ENCODE measurements at places on chromosomes 5 and 9. TPM values are rescaled to one million over a fixed set of nuclear protein-coding genes. Genes with fewer than 3 reads are reported as not detected.

NR2F1-AS1 gene
- 6.1 TPM for total RNA-seq

DNA sequence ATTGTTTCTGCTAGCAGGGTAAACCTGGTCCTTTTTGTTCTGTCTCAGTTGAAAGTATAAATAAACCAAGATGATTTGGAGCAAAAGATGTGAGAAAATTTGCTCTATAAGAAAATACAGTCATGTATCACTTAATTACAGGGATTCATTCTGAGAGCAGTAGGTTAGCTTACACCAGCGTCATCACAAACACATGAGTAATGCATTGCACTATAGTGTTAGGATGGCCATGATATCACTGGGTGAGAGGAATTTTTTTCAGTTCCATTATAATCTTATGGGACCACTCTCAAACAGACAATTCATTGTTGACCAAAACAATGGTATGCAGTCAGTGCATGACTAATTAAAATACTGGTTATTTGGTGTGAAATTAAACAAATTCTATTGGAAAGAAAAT lies 430.9 kb downstream of the CHSY3 start:
- no peak for DNase-seq

- no peak for DNase-seq
Observed at GRCh38 chr5:133865113-133865512, 103.3 kb downstream of the C5orf15 start.

- peak; percentile 67 for DNase-seq
Observed at GRCh38 chr9:81574405-81574804, 114.9 kb downstream of the TLE1 start.

HAVCR2 gene
- total RNA-seq: 0.12 TPM

QRFP gene
- total RNA-seq: not detected

DNA sequence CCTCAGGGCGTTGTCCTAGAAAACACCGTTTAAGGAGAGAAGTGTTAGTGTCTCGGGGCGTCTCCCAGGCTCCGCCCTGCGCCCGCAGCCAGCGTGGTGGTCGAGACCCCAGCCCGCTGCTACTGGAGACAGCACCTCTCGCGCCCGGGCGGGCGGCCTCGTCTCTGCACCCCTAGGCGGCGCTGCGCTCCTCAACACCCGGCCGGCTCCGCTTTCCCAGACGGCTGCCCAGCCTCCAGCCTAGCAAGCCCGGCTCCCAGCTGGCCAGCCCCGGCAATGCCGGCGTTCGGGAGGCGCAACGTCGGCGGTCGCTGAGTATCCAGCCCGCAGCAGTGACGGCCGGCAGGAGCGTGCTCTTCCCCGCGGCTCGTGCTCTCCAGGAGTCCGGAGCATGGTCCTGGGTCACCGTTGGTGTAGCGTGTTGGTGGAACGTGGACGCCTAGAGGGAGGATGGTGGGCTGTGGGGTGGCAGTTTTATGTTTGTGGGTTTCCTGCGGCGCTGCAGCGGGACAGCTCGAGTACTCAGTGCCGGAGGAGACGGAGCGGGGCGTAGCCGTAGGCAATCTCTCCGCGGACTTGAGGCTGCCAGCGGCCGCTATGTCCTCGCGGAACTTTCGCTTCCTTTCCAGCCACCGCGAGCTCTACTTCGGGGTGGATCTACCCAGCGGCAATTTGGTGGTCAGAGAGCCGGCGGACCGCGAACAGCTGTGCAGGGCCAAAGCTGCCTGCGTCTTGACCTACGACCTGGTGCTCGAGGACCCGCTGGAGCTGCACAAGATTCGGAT lies 536 bp downstream of the PCDHAC1 start:
- peak; percentile 93 for DNase-seq

SPATA31D1 gene
- total RNA-seq: 0.03 TPM

- peak; percentile 42 for DNase-seq
Observed at GRCh38 chr5:9557696-9558095, 11.8 kb upstream of the SEMA5A start.

DNA sequence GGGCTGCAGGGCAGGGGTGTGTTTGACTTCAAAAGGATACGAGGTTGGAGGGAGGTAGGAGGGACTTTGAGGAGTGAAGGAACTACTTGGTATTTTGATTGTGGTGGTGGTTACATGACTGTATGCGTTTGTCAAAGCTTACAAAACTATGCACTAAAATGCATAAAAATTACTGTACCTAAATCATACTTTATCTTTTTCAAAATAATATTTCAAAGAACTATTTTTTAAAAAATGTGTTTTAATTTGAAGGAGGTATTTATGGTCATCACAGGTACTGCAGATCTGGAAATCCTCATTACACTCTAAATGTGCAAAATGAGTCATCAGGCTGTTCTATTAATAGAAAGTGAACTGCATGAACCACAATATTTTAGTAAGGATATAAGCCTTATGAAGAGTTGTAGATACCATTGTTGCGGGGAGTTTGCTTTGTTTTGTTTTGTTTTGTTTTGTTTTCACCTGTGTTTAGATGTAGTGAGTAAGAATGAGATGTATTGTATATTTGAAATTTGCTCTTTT lies 116.9 kb downstream of the ARRDC3 start:
- peak; percentile 24 for DNase-seq

GRCh38 chr9:20227166-20227874 lies 395.0 kb downstream of the MLLT3 start:
- DNase-seq: no peak

ORM2 gene
- not detected for total RNA-seq

GRCh38 chr5:1315018-1315708 lies 20.3 kb upstream of the TERT start:
- no peak for DNase-seq

SLC25A48 gene
- not detected for total RNA-seq

DNA sequence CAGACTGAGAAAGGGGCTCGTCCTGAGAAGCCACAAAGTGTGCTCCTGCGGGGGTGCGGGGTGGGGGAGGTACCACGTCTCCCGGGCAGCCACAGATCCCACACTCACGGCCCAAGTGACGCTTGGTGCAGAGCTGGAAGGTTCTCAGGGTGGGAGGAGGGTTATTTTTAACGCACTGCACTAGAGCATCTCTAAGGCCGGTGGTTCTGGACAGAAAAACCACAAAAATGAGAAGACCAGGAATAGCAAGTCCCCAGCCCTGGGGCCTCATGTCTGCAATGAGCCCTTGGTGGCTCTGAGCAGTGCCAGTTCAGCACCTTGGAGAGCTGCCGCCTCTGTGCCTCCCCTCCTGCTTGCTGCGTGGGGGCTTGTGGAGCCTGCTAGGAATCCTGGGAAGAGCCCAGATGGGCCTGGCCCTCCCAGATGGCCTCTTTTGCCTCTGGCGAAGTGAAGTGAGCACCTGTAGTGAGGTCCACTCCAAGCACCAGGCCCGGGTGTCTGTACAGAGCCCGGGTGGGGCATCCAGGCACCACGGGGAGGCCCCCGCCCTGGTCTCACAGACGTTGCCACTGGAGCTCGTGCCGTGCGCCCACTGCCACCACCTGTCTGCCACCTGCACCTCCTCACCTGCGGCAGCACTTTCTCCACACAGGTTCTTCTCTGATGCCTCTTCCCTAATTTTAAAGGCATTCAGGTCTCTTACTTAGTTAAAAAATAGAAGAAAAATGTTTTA lies 48.9 kb upstream of the CACNA1B start:
- peak; percentile 40 for DNase-seq

MAP1B gene
- 44.0 TPM for total RNA-seq

DNA sequence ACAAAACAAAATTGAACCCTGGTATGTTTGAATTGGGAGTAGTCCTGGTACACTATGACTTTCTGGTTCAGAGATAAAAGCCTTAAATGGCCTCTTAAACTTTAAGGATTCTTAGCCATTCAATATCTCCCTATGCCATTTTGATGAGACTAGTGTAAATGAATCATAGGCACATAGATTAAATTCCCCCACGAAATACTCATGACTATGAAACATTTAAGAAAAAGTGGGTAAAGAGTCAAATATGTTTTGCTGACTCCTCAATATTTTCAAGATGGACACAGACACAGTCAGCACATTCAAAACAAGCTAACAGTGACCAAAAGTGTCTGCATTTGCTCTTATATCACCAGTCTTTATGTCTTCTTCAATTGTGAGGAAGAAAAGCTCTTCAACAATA lies 278.3 kb downstream of the PDE4D start:
- DNase-seq: no peak

GRCh38 chr5:9482381-9482780 lies 63.5 kb downstream of the SEMA5A start:
- no peak for DNase-seq

TEX48 gene
- total RNA-seq: not detected

- no peak for DNase-seq
Observed at GRCh38 chr9:70065572-70065971, 21.9 kb downstream of the MAMDC2 start.

- DNase-seq: no peak
Observed at GRCh38 chr9:112179816-112180215, 4.7 kb upstream of the SUSD1 start.

TEK gene
- total RNA-seq: 9.3 TPM

- peak; percentile 44 for DNase-seq
Observed at GRCh38 chr5:160959804-160960203, 107.8 kb upstream of the ATP10B start.

GRCh38 chr9:108258640-108259039 lies 597.1 kb downstream of the ACTL7B start:
- DNase-seq: no peak

KCNN2 gene
- 0.51 TPM for total RNA-seq

GNAQ gene
- 22.2 TPM for total RNA-seq

C5orf24 gene
- 35.0 TPM for total RNA-seq

LCNL1 gene
- total RNA-seq: not detected

GRCh38 chr5:157816682-157817386 lies 42.1 kb downstream of the CLINT1 start:
- no peak for DNase-seq

DNA sequence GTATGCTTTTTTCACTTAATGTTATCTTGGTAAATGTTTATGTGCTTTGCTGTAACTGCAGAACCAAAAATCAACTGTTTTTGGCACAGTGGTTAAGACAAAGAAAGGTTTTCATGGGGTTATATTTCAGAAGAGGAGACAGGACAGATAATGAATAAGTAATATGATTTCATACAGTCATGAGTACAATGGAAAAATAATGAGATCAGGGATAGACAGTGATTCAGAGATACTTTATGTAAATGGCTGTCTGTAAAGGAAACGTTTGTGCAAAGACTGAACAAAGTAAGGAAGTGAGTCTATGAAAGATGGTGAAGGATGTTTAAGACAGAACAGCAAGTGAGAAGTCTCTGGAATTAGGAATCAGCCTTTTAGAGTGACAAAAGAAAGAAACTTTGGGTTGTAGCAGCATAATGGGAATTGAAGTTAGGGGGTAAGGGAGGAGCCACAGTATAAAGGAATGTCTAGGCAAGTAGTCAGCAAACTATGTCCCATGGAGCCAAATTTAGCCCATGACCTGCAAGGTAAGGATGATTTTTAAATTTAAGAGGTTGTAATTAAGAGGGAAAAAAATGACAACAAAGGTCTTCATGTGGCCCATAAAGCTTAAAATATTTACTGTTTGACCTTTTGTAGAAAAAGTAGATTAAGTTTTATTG lies 55.0 kb downstream of the TNPO1 start:
- DNase-seq: no peak

Measured in Daoy (cell line).